ENCODE measurements at places on chromosomes 6 and 20.

GRCh38 chr6:141212296-141212695 lies 920.4 kb upstream of the GJE1 start:
- no peak for DNase-seq

DNA sequence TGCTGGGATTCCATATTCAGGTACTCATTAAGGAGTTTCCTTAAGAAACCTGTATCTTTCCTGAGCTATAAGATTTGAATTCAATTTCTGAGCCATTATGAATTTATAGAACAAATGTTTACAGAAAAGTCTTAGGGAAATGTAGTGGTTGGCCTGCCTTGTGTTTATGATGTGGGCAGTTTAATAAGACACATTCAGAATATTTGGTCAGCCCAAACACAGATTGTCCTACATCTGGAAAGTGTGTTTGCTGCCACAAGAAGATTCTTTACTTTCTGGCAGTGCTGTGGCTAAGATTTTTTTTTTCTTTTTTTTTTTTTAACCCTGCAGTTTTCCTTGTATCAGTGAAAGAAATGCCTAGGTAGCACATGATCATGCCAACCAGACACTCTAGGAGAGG lies 15.2 kb downstream of the TBX18 start:
- no peak for DNase-seq

DNA sequence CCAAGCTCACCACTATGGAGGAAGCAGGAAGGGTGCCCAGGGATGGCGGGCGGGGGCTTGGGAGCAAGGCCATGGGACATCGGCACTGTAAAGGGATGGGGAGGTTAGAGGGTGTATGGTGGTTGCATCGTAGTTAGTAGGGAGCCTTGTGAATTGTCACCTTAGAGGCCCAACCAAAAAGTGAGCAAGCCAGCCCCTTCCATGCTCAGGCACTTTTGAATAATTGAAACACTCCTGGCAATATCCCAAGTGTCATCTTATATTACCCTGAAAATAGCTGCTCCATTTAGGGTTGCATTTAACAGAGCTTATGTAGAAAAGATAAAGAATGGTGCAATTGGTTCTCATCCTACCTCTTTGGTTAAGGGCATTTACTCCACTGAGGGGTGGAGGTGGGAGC lies 169.2 kb downstream of the SAMD5 start:
- DNase-seq: no peak

GRCh38 chr20:17644451-17644850 lies 37.6 kb downstream of the RRBP1 start:
- peak; percentile 43 for DNase-seq

- DNase-seq: no peak
Measured at GRCh38 chr6:12010635-12011275, 1.4 kb upstream of the HIVEP1 start.

GRCh38 chr20:2729791-2730190 lies 37.2 kb downstream of the EBF4 start:
- peak; percentile 43 for DNase-seq

DNA sequence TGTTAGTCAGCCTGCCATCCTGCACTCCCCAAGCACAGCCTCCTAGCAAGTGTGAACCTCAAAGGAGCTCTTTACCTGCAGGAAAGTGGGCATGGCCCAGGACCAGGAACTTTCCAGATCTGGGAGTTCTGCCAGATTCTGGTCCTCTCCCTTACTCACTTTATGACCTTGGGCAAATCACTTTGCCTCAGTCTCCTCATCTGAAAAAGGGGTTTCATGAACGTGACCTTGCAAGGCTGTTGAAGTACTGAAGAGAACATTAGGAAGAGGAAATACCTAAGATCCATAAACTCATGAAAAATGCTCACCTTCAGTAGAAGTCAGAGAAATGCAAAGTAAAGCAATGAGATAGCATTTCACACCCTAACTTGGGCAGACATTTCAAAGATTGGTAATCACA lies 26.8 kb upstream of the DSN1 start:
- DNase-seq: no peak

DNA sequence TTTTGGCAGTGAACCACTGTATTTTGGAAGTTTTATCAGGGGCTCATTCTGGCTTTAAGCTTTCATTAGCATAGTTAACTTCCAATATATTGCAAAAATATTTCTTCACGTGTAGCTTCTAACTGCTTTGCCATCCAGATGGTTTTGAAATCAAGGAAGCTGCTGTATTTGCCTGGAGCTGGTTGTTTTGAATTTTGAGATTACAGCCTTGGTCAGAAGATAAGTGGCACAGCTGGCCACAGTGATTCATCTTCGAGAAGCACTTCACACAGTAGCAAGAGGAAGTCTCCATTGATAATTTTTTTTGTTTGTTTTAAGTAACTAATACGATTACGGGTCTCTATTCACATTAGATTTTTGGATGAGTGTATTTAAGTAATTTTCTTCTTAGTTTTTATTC lies 3.8 kb downstream of the APCDD1L start:
- peak; percentile 72 for DNase-seq

DNA sequence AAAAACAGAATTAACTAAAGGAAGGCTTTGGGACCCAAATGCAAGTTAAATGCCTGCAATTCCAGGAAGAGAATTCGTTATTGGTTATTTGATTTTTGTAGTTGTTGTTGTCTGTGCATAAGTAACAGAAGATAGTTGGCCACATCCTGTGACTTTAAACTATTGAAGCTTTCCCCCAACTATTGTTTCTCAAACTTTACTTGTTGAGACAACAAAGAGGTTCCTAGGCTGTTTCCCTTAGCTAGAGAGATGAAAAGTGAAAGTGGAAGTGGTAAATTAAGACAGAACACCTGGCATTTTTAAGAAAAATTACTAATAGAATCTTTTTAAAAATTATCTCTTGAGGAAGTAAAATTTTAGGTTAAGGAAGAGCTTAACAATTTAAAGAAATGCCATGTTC lies 525.2 kb downstream of the PKHD1 start:
- DNase-seq: no peak

DNA sequence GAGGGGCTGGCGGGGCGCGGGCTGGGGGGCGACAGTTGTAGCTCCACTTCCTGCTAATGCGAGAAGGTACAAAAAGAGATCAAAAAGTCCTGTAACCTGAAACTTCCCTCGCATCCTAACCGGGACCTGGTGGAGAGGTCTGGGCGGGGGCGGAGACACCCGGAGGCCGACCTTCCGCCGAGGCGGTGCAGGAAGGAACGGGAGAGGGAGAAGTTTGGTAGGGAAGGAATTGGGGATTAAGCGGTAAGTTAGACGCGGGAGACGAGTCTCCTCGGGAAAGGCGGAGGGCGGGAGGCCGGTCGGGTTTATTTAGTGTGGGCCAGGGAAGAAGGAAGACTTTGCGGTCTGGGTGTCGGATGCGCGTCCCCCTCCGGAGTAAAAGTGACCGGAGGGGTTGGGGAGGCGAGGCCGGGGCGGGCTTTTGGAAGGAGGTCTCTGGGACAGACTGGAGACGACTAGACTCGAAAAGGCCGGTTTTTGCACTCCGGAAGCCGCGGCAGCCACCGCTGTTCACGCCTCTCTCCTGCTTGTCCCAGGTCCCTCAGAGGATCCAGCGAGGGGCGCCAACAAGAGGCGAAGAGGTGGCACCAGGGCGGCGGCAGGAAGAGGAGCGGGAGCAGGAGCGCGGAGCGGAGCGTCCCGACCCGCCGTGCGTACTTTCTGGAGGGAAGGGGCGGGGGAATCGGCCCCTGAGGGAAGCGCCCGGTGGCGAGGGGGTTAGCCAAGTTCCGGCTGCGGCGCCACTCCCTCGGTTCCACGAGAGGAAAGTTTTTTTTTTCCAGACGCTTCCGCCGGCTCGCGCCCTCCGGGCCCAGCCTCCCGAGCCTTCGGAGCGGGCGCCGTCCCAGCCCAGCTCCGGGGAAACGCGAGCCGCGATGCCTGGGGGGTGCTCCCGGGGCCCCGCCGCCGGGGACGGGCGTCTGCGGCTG lies 734 bp downstream of the TPBG start:
- peak; percentile 64 for DNase-seq

DNA sequence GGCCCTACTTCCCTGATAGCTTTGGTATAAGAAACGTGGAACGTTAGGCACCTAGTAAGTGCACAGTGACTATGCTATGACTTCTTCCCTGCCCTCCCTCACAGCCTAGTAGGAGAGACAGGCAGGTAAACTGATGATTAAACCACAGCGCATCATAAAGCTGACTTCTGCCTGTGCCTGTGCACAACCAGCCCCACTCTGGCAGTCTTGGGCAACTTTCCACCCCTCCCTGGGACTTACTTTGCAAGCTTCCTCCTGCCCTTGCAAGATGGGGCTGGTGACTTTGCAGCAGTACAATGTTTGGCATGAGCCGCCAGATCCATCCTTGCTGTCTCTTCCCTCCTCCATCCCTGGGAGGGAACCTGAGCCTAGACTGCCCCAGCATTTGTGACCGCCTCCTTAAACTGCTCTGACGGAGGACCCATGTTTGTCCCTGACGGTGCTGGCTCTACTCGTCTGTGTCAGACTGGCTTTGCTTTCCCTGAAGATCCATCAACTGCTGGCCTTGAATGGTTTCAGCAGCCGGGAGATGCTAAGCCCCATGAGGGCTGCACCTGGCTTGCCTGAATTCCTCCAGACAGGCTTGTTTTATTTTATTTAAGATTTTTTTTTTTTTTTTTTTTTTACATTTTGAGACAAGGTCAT lies 36.1 kb downstream of the EFCAB8 start:
- no peak for DNase-seq

GRCh38 chr20:3719046-3719445 lies 6.6 kb upstream of the SIGLEC1 start:
- DNase-seq: no peak

DNA sequence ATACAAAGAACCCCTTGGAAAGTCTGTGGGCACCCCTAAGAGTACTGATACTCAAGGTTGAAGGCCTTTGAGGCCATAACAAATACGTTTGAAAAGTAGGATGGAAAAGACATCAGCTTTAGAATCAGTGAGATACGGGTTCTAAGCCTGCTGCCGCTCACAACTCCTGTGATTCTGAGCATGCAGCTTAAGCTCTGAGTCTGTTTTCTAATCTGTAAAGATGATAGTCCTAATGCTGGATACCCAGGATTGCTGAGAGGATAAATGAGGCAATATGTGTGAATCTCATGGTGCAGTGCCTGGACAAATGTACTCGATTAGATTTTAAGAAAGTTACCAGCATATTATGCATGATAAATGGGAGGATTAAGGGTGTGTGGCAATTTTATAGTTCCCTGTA lies 321.0 kb upstream of the HSF2 start:
- DNase-seq: no peak

DNA sequence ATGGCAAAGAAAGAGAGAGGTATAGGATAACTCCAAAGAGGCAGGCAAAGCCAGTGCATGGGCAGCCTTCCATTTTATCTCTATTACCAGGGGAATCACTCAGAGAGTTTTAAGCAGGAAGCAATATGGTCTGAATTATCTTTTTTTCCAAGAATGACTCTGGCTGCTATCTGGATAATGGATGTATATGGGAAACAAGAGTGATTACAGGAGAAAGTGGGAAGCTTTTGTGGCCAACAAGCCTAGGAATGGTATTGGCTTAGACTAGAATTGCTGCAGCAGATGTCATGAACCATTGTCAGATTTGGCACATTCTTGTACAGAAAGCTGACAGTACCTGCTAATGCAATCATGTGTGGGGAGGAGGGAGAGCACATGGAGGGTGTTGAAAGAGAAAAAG lies 73.0 kb upstream of the BTBD3 start:
- peak; percentile 74 for DNase-seq

DNA sequence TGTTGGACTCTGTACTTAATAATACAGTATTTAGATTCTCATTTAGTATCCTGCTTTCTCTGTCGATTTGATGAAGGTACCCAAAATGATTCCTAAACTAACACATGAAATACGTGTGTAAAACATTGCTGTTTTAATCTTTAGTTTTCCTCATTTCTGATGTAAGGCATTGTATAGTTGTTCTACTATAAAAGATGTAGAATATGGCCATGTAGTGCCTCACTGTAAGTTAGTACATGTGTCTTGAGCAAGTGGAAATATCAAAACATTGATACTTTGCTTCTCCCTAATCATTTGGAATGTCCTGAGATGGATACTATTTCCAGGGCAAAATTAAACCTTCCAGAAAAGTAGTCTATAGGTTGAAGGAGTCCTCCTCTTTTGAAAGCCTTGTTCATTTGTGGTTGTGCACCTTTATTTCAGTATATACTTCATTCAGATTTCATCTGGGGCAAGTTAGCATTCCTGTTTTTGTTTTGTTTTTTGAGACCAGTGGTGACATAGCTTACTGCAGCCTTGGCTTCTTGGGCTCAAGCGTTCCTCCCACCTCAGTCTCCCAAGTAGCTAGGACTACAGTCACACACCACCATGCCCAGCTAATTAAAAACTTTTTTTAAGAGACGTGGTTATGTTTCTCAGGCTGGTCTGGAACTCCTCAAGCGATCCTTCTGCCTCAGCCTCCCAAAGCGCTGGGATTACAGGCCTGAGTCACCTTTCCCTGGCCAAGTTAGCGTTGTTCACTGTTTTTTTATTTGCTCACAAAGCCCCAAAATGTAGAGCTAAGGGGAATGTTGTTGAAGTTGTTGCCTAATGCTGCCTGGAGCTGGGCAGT lies 11.6 kb downstream of the SRSF3 start:
- no peak for DNase-seq

- DNase-seq: no peak
Measured at GRCh38 chr20:49395183-49395582, 87.3 kb downstream of the KCNB1 start.

- DNase-seq: no peak
Measured at GRCh38 chr6:128641703-128642102, 121.3 kb upstream of the PTPRK start.

DNA sequence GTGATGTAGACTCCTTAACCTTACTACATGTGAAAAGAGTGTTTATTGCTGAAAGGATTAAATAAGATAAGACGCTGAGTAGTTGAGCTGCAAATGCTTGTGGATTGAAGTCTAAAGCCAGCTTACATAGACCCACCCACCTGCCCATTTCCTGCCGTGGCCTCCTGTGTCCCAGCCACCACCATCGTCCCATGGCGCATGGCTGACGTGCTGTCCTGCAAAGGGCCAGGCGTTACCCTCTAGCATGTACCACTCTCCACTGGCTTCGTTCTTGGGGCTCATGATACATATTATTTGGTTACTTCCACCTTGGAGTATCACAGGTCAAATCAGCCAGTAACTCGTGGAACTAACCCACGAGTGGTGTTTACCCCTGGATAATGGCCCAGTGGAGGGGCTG lies 181.8 kb downstream of the CDH4 start:
- no peak for DNase-seq

- no peak for DNase-seq
Measured at GRCh38 chr20:51953731-51954340, 151.5 kb upstream of the SALL4 start.

GRCh38 chr6:1906609-1907008 lies 296.9 kb downstream of the FOXC1 start:
- DNase-seq: no peak

Measured in fibroblast of lung (primary cell).